AG08395 (cell line): ENCODE measurements at places on chromosomes 1 and 21.
A peak's percentile ranks its signal among the peaks of the same experiment; 100 is the strongest.

DNA sequence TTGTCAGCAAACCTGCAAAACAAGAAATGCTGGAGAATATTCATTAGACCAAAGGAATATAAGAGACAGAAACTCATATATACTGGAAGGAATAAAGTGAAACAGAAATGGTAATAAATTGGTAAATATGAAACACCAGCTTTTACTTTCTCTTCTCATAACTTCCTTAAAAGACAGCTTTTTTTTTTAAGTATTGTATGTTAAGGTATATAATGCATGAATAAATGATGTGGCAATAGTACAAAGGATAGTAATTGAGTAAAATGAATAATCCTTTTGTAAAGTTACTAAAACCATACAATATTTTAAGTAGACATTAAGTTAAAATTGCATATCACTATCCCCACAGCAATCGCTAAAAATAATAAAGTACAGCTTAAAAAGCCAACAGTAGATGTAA, 64.8 kb downstream of the TRIM33 start:
- DNase-seq, result no peak

- peak; percentile 19 for DNase-seq
Observed at GRCh38 chr21:28971171-28971570, 21.5 kb downstream of the LTN1 start.

DNA sequence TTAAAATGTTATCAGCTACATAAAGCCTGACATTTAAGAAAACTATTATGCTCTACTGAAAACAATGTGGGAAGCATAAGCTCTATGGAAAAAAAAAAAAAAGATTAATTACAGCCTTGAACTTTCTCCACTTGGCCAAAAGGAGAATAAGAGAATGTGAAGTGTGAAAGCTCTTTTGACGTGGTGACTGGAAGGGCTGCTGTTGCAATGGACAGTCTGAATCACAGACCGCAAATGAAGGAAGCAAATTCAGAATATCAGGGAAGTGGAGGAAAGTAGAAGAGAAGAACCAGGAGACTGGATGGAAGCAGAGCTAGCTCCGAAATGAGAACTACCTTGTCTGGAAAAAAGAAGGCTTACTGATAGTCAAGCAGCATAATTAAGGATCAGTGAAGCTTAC, 106.8 kb downstream of the AK5 start:
- peak; percentile 20 for DNase-seq

GRCh38 chr1:16396591-16396990, 29.5 kb downstream of the SZRD1 start:
- peak; percentile 84 for DNase-seq

DNA sequence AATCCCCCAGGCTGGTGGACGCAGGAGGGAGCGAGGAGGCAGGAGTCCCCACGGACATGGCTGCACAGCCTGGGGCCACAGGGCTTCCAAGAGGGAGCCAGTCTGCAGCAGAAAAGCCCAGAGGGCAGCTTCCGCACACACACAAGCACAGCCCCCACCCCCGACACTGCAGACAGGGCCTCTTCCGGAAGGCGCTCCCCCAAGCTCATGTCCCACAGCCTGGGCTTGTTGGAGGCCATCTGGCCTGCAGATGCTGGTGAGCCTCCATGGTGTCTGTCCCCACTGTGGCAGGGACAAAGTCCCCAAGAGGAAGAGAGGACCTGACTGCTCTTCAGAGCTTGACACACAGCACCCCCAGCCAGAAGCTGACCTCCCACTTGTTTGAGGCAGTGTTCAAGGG, 13.4 kb upstream of the KIAA1614 start:
- DNase-seq, result peak; percentile 20

- DNase-seq, result no peak
Observed at GRCh38 chr1:224744521-224744920, 128.4 kb downstream of the CNIH3 start.

DNA sequence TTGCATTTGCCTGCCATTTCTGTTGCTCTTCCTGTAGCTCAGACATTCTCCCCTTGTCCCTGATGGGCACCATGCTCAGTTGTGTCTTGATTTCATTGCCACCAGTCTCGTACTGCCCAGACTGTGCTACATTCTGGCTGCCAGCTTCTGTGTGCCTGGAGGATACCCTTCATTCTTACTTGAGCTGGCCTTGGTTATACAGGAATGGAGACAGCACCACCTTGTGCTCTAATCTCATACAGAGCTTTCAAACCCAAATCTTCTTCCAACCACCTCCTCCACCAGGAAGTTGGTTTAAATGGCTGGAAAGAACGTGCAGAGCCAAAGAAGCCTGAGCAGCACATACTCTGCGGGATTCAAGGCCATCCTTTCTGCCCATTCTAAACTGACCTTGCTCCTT, 165.3 kb downstream of the SLC35F3 start:
- DNase-seq, result no peak

- DNase-seq, result no peak
Observed at GRCh38 chr1:53137729-53138128, 4.7 kb downstream of the SLC1A7 start.

- DNase-seq, result no peak
Observed at GRCh38 chr1:214416858-214417257, 134.5 kb downstream of the PTPN14 start.

GRCh38 chr1:37152491-37152890, 118.2 kb upstream of the GRIK3 start:
- no peak for DNase-seq
